Omental fat pad (tissue), 4 donors: ENCODE measurements at places on chromosomes 7 and 10.
A peak's percentile ranks its signal among the peaks of the same experiment; 100 is the strongest.

- DNase-seq, result no peak
Measured at GRCh38 chr7:157035302-157035701, 24.8 kb upstream of the MNX1 start.

GRCh38 chr7:12567015-12567414, 3.5 kb upstream of the SCIN start:
- no peak for DNase-seq

GRCh38 chr7:78760620-78761355, 692.7 kb downstream of the MAGI2 start:
- no peak for DNase-seq

- no peak for DNase-seq
Measured at GRCh38 chr10:76416642-76417041, 985.2 kb downstream of the LRMDA start.

DNA sequence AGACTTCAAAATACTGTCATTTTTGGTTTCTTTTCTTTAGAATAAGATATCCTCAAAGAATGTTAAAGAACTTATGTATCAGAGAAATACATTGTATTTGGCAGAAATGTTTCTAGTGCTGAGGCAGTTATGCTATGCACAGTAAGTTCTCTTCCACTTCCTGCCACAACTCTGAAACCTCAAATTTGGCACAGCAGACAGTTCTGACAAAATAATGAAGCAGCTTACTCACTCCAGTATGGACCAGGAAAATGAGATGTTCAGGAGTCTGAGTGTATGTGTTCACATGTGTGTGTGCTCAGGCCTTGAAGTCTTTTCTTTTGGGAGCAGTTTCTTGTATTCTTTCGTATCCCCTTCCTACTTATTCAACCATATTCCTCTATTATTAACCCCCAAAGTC, 197.0 kb upstream of the AGK start:
- DNase-seq, result no peak

DNA sequence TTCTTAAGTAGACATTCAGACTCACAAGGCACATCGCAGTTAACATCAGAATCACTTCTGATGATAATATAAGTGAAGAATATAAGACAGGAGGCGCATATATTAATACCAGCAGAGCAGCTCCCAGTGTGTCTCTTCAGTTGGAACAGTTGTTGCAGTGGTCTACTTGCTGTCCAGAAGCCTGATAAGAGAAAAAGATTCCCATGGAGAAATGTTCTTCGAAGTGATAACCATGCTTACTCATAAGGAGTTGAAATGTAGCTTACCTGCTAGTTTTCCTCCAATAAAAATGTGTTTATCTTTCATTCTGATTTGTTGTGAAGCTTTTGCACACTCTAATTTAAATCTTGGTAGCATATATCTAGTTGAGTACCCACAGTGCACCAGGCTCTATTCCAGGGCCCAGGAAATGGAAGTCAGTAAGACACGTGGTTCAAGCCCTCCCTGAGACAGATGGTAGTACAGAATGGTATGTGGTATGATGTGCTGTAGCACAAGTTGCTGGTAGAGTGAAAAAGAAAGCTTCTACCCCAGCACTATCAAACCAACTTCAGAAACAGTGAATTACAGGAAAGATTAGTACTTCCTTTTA, 124.0 kb downstream of the MAPK8 start:
- no peak for DNase-seq

- no peak for DNase-seq
Measured at GRCh38 chr7:845091-845490, 12.8 kb downstream of the SUN1 start.

- DNase-seq, result no peak
Measured at GRCh38 chr7:54814401-54814800, 55.4 kb upstream of the SEC61G start.

GRCh38 chr10:102509387-102509786, 5.6 kb downstream of the SUFU start:
- no peak for DNase-seq

DNA sequence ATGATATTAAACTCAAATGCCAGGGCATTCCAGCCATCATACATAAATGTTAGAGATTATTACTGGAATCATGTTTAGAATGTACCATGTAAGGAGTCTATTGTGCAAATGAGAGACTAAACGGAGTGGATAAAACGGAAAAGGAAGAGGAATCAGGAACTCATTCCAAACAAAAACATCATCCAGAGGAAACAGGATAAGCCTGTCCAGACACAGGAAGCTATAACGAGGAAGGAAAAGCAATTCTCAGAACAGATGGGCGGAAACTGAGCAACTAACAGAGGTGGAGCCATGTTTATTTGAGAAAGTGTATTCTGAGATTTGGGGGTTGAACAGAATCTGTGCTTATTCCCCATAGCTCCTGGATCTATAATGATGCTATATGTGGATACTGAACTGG, 52.3 kb upstream of the TRIM24 start:
- no peak for DNase-seq

DNA sequence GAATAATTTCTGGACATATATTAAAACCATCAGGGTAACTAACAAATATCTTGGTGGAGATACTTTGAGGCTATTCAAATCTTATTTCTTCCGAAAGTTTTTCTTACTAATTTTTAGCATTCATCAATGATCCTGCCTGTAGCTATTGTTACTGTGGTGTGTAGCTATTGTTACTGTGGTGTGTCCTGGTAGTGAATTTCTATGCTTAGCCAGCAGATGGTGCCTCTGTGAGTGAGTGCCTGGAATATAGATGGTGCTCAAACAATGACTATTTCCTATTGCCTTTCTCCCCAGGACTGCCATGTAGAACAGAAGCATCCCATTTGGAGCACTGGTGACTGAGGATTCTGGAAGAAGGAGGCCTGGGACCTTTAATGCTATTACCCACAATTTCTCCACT, 245.7 kb downstream of the CCSER2 start:
- DNase-seq, result no peak

GRCh38 chr10:43234471-43235041, 32.3 kb downstream of the RASGEF1A start:
- peak; percentile 8 for DNase-seq

GRCh38 chr7:50305583-50306493, 1.3 kb downstream of the IKZF1 start:
- DNase-seq, result no peak

- DNase-seq, result no peak
Measured at GRCh38 chr7:117492649-117493048, 12.8 kb downstream of the CFTR start.

- no peak for DNase-seq
Measured at GRCh38 chr7:99106821-99107241, 37.1 kb downstream of the SMURF1 start.

DNA sequence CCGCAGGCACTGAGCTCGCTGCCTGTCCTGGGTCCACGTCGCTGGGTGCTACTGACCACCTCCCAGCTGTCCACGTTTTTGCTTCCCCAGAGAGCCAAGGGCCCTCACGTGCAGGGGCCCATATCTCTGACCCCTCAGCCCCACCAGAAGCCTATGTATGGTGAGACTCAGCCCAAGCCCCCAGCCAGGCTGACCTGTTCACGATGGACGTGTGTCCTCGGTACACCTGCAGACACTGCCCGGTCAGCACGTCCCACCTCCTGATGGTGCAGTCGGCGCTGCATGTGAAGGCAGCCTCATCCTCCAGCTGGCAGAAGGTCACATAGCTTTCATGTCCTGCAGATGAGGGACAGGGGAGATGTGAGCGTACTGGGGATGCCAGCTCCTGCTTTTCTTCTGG, 9.9 kb downstream of the WDR86 start:
- no peak for DNase-seq

DNA sequence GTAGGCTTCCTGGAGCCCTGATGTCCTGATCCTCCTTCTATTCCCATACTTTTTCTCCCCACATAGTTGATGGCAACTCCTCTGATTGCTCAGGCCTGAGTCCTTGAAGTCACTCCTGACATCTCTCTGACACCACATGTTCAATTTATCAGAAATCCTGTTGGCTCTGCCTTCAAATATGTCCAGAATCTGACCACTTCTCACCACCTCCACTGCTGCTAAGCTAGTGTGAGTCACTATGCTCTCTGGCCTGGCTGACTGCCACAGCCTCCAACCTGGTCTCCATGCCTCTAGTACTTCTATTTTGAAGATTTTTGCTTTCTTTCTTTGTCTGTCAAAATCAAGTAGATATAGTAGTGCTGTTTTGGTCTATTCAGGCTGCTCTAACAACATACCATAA, 53.0 kb downstream of the TMEM229A start:
- DNase-seq, result no peak

GRCh38 chr10:63718421-63718820, 197.2 kb downstream of the REEP3 start:
- DNase-seq, result no peak

GRCh38 chr7:36659172-36659516, 65.2 kb downstream of the AOAH start:
- DNase-seq, result no peak

GRCh38 chr7:71787513-71787912, 624.6 kb downstream of the CALN1 start:
- no peak for DNase-seq

- no peak for DNase-seq
Measured at GRCh38 chr7:90797596-90797995, 201.5 kb downstream of the CDK14 start.

DNA sequence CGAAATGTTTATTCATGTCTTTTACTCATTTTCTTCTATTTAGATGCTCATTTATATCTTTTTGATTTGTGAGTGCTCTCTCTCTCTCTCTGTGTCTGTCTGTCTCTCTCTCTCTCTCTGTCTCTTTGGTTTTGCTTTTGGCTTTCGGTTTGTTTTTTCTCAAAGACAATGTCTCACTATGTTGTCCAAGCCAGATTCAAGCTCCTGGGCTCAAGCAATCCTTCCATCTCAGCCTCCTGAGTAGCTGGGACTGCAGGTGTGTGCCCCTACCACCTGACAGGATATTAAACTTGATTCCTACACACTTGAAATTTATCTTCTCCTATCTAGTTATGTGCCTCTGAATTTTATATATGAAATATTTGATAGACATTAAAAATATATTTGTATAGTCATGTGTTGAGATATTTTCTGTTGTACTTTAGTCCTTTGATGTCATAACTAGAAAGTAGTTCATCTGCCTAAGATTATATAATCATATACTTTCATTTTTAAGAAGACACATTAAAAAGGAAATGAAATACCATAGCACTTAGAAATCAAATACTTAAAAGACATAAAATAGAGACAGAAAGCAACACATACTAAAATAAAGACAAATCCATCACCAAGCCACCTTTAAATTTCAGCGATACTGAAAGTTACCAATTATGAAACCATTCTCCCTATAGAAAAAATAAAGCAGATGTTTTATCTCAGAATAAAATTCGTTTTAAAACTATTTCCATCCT, 68.1 kb upstream of the SFMBT2 start:
- DNase-seq, result no peak

GRCh38 chr7:99459087-99459486, 6.9 kb downstream of the ATP5MF start:
- no peak for DNase-seq

- DNase-seq, result no peak
Measured at GRCh38 chr7:36314491-36314890, 75.2 kb upstream of the ANLN start.

- DNase-seq, result no peak
Measured at GRCh38 chr7:98864731-98865453, 4.9 kb downstream of the TMEM130 start.

GRCh38 chr7:30173058-30173897, 38.5 kb downstream of the MTURN start:
- no peak for DNase-seq
